ENCODE measurements at places on chromosomes 16 and 17.

DNA sequence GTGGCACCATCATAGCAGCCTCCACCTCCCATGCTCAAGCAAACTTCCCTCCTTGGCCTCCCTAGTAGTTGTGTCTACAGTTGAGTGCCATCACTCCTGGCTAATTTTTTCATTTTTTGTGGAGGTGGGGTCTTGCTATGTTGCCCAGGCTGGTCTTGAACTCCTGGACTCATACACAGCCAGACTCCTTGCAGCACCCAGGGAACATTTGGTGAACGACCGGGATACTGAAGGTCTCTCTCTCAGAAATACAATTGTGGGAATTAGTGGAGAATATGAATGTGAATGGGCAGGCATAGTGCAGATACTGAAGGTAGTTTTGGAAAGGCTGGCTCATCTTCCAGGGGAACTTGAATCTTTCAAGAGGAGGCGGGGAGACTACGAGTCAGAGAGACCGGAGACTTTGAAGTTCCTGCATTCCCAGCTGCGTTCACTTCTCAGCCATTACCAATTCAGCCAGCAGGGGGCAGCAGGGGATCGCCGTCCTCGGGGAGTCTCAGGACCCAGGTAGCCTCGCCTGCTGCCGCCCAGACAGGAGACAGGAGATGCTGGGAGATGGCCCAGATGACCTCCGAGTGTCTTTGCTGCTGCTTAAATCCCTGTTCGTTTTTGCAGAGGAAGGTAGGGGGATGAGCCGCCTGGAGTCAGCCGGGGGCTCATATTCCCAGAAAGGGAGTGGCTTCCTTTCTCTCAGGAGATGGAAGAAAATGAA, 68.6 kb downstream of the HAPSTR1 start:
- DNase-seq: peak; percentile 71

DNA sequence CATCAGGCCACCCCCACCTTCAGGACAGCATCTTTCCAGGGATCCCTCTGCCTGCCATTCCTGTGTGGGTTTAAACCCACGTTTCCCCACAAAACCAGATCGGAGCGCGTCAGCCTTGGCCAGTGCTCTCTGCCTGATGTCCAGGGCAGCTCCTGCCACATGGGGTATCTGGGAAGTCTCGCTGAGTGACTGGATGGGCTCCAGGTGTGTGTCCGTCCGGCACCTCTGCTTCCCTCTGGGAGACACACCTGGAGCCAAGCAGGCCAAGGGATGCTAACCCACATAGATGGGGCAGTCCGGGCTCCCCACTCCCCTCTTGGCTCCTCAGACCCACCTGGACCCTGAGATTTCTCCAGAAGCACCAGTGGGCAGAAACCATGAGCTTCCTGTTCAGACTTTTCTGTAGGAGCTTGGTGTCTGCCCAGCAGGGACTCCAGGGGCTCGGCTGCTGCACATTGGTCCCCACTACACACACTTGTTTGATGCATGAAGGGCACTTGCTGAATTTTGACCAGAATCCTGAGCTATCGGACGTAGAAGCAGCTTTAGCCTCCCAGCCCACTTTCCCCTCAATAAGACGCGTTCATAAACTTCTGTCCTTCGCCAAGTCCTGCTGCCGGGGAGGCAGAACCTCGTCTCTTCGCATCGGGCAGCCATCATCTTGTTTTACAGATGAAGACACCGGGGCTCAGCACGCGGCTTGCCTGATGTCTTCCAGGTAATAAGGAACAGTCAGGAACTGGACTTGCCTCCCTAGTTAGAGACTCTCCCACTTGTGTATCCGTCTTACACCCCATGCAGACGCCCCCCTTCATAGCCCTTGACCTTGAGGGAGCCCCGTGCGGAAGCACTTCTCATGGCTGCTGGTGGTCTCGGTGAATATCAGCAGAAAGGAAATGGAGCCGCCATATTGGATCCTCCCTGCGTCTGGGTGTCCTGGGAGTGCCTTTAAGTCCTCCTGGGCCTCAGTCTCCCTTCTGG, 91.6 kb upstream of the ZNF469 start:
- DNase-seq: no peak

GRCh38 chr16:77721752-77722308, 484 bp upstream of the NUDT7 start:
- DNase-seq: no peak

DNA sequence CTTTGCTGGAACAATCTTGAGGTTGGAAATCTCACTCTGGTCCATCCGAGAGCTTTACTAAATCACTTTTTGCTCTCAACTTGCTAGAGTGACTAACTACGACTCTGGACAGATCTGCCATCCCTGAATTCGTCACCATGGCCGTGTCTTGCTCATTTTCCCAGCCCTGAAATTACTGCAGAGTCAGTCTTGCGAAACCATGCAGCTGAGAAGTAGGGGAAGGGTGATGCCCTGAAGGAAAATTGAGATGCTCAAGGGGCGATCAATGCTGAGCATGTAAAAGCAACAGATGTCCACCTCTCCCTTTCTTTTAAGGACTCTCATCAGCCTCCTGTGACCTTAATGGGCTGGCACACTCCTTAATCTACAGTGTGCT, 18.8 kb downstream of the PCTP start:
- no peak for DNase-seq

DNA sequence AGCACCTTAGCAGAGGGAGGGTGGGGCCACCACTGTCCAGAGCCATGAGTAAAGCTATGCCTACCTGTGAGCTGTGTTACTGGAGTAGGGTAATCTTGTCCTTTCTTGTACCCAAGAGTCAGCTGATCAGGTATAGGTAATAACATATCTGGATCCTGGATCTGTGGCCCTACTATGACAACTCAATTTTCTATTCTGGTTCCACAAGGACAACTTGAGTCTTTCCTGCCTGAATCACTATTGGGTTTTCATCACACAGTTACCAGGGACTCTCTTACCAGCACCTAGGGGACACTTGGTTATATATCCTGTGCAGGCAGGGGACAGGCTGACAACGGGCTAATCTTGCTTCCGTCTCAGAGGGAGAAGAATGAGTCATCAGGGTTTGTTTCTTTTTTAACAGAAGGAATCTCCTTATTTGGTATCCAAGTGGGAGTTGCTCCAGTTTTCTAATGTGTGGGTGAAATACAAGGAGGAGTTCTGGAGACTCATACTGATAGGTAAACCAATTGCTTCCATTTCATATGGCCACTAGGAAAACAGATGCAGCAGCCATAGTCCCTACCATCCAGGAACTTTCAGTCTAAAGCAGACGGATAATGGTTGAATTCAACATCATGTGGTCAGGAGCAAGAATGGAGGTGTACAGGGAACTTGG, 6.8 kb downstream of the ZNF267 start:
- DNase-seq: peak; percentile 55

GRCh38 chr16:50910736-50911100, 168.8 kb downstream of the CYLD start:
- no peak for DNase-seq

- DNase-seq: no peak
These were observed 831 bp upstream of the RCVRN start for GRCh38 chr17:9905902-9906301.

GRCh38 chr16:4832698-4833343, 14.3 kb downstream of the GLYR1 start:
- DNase-seq: no peak

GRCh38 chr16:16102738-16103137, 120.6 kb downstream of the ABCC6 start:
- DNase-seq: no peak

- no peak for DNase-seq
These were observed 27.3 kb downstream of the ACSF3 start for GRCh38 chr16:89120921-89121351.

DNA sequence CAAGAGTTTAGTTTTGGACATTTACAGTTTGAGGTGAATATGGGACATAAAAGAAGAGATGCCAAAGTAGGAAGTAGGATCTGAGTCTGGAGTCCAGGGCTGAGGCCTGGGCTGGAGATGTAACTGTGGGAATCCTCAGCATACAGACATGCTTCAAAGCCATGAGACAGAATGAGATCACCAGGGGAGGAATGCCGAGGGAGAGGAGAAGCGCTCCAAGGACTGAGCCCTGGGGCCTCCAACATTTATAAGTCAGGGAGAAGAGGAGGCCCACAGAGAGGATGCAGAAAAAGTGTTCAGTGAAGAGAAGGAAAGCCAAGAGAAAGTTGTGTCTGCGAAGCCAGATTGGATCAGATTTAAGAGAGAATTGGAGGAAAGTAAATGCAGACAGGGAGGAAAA, 277.5 kb upstream of the MYOCD start:
- DNase-seq: no peak

DNA sequence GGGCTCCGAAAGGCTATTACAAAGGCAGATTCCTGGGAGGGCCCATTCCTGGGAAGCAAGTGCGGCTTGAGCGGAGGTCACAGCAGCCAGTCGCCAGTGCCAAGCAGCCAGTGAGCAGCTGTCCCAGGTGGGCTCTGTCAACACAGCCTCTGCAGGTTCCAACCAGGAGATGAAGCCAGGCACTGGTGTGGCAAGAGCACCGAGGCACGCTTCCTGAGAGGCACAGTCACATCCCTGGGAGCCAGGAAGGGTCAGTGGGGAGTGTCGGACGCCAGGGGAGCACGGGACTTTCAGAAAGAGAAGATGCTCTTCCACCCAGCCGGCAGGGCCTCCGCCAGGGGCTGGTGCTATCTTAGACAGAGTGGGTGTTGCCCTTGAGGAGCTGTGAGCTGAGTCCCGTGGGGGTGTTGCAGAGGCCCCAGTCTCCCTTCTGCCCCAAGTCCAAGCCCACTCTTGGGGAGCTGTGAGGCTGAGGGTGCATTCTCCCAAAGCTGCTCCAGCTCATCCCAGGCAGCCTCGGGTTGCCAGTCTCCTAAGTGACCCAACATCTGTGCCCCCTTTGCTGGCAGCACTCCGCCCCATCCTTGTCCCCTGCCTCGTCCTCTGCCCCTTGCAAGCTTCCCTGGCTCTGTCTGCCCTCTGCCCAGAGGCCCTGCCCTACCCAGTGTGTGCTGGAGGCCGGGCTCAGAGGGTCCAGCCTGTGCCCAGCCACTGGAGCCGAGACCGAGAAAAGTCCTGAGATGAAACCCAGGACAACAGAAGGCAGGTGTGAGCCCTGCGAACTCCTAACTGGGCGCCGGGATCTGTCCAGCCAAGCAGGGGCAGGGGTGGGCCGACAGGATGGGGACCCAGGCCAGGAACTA, 6.6 kb downstream of the UBALD1 start:
- DNase-seq: no peak

- DNase-seq: peak; percentile 65
These were observed 2.1 kb upstream of the GPRC5C start for GRCh38 chr17:74429604-74430384.

DNA sequence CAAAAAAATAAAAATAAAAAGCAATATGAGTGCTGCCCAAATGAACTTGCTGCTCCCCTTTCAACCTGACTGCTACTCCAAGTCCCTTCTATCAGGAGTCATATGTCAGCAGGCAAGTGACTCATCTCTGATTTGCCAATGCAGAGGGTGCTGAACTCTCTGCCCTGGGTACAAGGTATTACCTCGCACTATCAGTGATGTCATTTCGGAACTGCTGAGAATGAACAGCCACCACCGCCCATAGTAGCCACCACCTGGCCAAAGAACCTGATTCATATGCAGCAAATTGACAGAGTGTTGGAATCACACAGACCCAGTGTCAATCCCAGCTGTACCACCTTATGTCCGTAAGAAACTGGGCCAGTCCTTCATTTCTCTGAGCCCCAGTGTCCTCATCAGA, 31.2 kb downstream of the LYRM9 start:
- no peak for DNase-seq

DNA sequence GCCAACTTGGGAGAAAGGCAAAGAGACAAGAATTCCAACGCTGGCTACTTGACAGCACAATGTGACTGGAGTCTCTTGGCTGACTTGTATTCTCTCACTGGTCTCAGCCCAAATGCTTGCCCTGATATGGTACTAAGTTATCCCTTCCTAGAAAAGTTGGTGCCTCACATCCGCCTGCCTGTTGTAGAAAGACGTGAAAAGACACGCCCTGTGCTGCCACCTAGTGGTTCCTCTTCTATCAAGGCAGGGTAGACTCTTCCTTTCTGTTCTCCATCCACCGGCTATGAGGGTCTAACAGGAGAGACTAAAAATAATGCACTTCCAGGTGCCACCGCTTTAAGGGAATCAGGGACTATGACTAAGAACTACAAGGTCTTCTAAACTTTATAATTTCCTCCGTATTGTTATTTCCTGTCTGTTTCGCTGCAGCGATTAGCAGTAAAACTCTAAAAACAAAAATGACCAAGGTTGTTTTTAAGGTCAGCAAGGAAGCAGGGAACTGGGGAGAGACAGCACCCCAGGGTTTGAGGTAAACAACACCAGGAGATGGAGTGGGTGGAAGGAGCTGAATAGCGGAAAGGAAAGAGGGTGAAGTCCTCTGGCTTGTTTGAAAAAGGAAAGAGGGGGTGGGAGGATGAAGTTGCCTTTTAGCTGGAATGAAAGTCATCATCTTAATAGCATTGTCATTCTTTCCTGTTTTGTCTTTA, 109.5 kb downstream of the YPEL2 start:
- DNase-seq: peak; percentile 95

DNA sequence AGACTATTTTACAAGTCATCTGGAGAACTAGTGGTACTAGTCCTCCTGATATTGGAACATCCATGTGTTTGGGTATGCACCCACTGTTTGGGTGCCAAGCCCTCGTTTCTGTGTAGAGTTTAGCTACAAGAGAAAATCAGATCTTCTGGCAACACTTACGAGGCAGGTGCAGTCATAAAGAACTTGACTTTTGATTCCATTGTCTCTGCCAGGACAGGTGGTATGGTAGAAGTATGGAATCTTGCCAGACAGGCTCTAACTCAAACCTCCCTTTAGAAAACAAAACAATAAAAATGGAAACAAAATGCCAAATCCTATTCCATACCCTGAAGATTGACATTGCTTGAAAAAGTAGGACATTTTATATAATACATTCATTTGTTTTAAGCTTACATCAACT, 16.0 kb downstream of the RNF43 start:
- DNase-seq: no peak

GRCh38 chr16:50635505-50636392, 45.4 kb downstream of the SNX20 start:
- no peak for DNase-seq

GRCh38 chr17:45357364-45357997, 40.7 kb upstream of the MAP3K14 start:
- DNase-seq: no peak

- no peak for DNase-seq
These were observed 1.4 kb upstream of the MRPL28 start for GRCh38 chr16:371515-372301.

- no peak for DNase-seq
These were observed 6.8 kb downstream of the CNP start for GRCh38 chr17:41973408-41973811.

Measured in body of pancreas (tissue), 4 donors.